ENCODE measurements at places on chromosomes 1 and 21. TPM values are rescaled to one million over a fixed set of nuclear protein-coding genes. Genes with fewer than 3 reads are reported as not detected.

MROH9 gene
- total RNA-seq: not detected

LRRC71 gene
- 0.35 TPM for total RNA-seq

PBX1 gene
- 160 TPM for total RNA-seq

AZIN2 gene
- total RNA-seq: 15.0 TPM

KCNE1 gene
- total RNA-seq: 0.82 TPM

GOLT1A gene
- 2.6 TPM for total RNA-seq

GUCA2A gene
- not detected for total RNA-seq

PTGER3 gene
- total RNA-seq: 146 TPM

SPATA17 gene
- total RNA-seq: 10.7 TPM

ATP6V1G3 gene
- total RNA-seq: 1.9 TPM

HUNK gene
- 10.4 TPM for total RNA-seq

ACTN2 gene
- 157 TPM for total RNA-seq

FLVCR1 gene
- 18.6 TPM for total RNA-seq

CA6 gene
- not detected for total RNA-seq

FBXO42 gene
- total RNA-seq: 23.3 TPM

FAM151A gene
- total RNA-seq: 9.3 TPM

PKP1 gene
- 0.64 TPM for total RNA-seq

SFN gene
- total RNA-seq: 0.99 TPM

OLIG1 gene
- total RNA-seq: 1.8 TPM

FCGR3A gene
- total RNA-seq: 10.7 TPM

OTUD7B gene
- total RNA-seq: 21.4 TPM

LCE2A gene
- not detected for total RNA-seq

FCAMR gene
- 6.0 TPM for total RNA-seq

ESPN gene
- 9.3 TPM for total RNA-seq

ANKRD65 gene
- total RNA-seq: 6.9 TPM

RHD gene
- total RNA-seq: 3.8 TPM

SLAMF1 gene
- total RNA-seq: 0.64 TPM

PRELP gene
- total RNA-seq: 4.0 TPM

TCEA3 gene
- total RNA-seq: 75.4 TPM

OR10J1 gene
- not detected for total RNA-seq

GPR37L1 gene
- total RNA-seq: 0.06 TPM

OR2L8 gene
- not detected for total RNA-seq

CA14 gene
- 2.3 TPM for total RNA-seq

RGS1 gene
- 12.6 TPM for total RNA-seq

WNT2B gene
- 8.5 TPM for total RNA-seq

CRYAA gene
- total RNA-seq: not detected

URB2 gene
- total RNA-seq: 8.4 TPM

ATAD3C gene
- 5.8 TPM for total RNA-seq

LCE1A gene
- total RNA-seq: not detected

TMEM240 gene
- total RNA-seq: 6.3 TPM

PRDM15 gene
- total RNA-seq: 8.1 TPM

Data from metanephros (tissue), 2 donors.